ENCODE measurements at places on chromosomes 12 and 14.

- no peak for DNase-seq
Measured at GRCh38 chr14:37622231-37622923, 26.9 kb downstream of the TTC6 start.

- no peak for DNase-seq
Measured at GRCh38 chr12:52125476-52125900, 46.0 kb downstream of the SMIM41 start.

- DNase-seq = no peak
Measured at GRCh38 chr14:79298373-79298772, 912.9 kb downstream of the DIO2 start.

- no peak for DNase-seq
Measured at GRCh38 chr14:101709962-101710931, 51.3 kb upstream of the PPP2R5C start.

- no peak for DNase-seq
Measured at GRCh38 chr12:15209782-15210181, 11.4 kb downstream of the RERG start.

GRCh38 chr12:107359382-107359781 is 266.0 kb upstream of the CRY1 start:
- no peak for DNase-seq

DNA sequence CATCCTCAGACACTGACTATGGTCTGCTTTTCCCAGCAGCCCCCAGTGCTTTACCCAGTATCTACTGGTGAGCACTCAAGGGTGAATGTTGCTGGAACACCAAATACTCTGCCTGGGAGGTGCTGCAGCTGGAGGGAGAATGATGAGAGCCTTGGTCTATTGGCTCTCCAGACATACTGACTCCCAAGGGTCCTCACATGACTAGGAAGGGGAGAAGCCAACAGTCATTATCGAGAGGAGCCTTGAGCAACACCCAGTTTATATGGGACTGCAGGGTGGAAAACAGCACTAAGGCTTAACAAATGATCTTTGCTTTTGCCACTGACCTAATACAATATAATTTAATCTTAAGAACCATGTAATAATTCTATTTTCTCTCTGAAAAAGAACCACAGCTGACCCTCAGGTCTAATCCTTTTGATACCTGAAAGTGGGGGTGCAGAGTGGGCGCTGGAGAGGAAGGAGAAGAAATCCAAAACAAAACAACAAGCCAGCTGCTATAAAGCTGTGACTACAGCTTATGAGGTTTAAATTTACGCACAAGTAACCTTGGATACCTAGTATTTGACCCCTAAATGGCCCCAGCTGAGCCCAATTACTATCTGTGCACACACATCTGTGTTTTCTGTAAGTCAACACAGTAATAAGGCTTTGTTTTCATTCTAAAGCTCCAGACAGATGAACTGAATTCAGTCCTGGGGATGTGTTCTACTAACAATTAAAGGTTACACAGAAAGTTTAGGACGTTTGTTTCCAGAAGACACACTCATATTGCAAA is 107.8 kb upstream of the GRIP1 start:
- DNase-seq = no peak

- DNase-seq = no peak
Measured at GRCh38 chr12:88638388-88638787, 58.1 kb upstream of the KITLG start.

GRCh38 chr14:56812364-56813141 is 2.3 kb upstream of the OTX2 start:
- no peak for DNase-seq

GRCh38 chr12:67039995-67040860 is 228.9 kb upstream of the CAND1 start:
- no peak for DNase-seq

DNA sequence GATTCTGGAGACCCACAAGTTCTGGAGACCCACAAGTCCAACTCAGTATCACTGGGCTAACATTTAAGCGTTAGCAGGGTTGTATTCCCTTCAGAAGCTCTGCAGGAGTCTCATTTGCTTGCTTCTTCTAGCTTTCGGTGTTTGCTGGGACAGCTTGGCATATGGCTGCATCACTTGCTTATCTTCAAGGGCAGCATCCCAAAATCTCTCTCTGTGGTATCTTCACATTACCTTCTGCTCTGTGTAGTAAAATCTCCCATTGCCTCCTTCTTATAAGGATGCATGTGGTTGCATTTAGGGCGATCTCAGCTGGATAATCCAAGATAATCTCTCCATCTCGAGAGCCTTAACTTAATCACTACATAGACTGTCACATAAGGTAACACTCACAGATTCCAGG is 7.3 kb upstream of the CNTN1 start:
- DNase-seq = no peak

DNA sequence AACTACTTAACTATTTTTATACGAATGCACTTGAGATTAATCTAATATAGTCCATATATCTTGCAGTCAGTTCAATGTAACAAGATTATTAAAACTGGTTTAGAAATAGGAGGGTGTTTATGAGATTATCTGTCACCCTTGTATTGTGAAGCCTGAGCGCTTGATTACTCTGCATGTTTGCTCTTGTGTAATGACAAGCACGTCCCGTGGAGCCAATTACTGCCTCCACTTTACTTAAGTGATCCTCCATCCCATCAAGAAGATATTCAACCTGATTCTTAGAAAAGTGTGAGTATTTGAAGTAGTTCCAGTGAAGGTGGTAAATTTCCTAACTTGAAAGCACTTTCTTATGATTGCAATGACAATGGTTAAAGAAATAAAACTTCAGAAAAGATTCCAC is 415.2 kb upstream of the GARIN6 start:
- DNase-seq = no peak

- no peak for DNase-seq
Measured at GRCh38 chr14:91339671-91340369, 77.8 kb downstream of the CCDC88C start.

GRCh38 chr12:67572492-67572891 is 76.1 kb upstream of the DYRK2 start:
- no peak for DNase-seq

GRCh38 chr14:69064596-69064995 is 85.5 kb upstream of the ACTN1 start:
- DNase-seq = no peak

- no peak for DNase-seq
Measured at GRCh38 chr12:81377771-81378170, 299.9 kb downstream of the ACSS3 start.

DNA sequence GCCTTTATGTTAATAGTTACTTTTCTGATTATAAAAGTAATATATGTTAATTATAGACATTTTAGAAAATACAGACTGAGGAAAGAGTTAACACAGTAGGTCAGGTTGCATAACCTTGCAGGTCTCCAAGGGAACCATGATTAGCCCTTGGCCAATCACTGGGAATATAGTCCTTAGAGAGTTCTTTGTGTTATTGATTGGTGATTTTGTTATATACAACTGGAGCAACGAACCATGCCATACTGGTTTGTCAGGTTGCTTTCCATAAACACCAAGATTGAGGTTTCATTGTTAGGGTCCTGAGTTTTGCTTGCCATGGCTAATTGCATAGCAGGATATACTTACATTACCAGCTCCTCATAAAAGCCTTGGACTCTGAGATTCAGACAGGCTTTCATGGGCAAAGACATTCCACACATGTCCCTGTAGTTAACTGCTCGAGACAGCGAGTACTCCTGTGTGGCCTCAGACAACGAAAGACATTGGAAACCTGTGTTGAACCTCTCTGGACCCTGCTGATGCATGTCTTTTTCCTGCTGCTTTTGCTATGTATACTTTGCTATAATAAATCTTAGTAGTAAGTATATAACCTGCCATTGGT is 33.7 kb downstream of the MAPK1IP1L start:
- no peak for DNase-seq

DNA sequence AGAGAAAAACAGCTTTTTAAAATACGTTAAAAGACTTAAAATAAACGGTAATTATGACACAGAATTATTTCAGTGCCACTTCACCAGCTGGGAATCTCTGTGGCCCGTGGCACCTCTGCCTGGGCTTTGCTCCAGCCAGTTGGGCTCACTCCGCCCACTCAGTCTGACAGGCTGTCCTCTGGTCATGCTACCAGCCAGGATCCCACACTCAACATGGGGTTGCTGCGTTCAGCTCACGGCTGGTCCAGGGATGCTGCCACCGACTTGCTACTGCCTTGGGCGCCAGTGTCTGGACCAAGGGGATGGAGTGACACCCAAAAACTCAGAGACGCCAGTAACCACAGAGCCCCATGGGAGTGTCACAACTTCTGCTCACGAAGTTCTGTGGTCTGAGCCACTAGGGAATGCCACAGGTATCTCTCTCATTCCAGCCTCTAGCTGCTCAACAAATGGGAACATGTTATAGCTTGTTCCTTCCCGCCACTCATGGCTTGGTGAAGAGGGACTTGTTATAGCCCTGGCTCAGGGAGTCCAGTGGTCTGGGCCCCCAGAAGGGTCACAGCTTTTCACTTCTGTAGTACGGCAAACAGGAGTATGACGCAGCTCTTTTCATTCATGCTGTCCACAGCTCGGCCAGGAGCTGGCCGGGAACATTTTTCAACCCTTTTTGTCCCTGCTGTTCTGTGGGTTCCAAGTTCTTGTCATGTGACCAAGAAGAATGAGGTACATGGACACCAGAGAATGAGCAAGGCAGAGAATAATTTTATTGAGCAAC is 23.4 kb upstream of the ATXN7L3B start:
- no peak for DNase-seq

DNA sequence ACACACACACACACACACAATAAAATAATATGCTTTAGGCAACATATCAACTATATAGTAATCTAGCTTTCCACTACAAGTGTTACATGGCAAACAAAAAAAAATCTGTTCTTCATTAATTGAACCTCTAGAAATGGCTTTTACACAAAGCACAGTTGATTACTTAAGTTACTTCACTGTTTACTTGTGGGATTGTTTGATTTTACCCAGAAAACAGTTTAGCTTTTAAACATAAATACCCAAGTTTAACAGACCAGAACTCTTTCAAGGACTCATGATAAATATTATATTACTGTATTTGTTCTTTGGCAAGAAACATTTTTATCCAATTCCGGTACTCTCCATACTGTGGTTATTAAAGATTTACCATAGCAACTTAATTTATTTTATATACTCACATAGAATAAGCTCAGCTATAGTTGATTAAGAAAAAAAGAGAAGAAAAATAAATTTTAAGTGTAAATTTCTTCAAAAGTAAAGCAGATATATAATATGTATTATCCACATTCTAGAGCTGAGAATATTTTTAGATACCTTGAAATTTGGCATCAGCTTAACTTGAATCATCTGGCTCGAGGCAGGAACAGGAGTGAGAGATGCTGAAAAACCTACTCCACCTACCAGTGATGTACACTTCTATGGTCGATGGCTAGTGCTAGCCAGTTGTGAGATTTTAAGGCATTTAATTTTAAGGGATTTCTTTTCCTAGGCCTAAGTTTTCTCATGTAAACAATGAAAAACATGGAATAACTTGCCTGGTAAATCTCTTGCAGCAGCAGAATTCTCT is 126.0 kb downstream of the BTG1 start:
- DNase-seq = no peak

DNA sequence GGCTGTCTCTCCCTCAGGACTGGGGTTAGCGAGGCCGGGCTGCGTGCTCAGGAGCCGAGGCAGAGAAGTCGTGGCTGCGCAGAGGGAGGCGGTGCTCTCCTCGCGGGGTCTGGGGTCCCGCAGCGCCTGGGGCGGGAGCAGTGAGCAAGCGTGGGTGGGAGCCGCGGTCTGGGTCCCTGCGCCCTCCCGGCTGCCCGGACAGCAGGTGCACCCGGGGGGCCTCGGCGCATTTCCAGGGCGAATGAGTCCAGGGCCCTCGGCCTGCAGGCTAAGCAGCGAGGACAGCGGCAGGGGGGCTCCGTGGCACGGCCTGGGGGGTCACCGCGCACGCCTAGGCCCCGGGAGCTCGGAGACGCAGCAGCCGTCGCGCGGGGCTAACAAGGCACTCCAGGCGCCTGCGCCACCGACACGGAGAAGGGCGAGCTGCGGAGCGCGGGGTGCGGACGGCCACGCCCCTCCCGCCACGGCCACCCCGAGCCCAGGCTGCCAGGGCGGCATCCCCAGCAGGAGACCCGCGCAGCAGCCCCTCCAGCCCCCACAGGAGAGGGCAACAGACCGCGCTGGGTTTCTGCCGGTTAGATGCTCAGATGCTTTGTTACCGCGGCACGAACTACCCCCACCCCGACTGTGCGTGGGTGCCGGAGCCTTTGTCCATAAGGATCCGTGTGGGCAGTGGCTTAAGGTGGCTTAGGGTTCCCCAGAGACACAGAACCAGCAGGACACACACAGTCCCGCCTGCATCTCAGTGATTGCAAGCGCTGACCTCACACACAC is 117.7 kb upstream of the C14orf180 start:
- no peak for DNase-seq

- DNase-seq = no peak
Measured at GRCh38 chr14:73242357-73242901, 5.1 kb downstream of the PAPLN start.

Measured in stimulated activated CD8-positive, alpha-beta memory T cell treated with anti-CD3 and anti-CD28 coated beads, Interleukin-15, amount 100 ng/mL, for 4 hours (primary cell).